ENCODE measurements at places on chromosomes 11 and 22.

DNA sequence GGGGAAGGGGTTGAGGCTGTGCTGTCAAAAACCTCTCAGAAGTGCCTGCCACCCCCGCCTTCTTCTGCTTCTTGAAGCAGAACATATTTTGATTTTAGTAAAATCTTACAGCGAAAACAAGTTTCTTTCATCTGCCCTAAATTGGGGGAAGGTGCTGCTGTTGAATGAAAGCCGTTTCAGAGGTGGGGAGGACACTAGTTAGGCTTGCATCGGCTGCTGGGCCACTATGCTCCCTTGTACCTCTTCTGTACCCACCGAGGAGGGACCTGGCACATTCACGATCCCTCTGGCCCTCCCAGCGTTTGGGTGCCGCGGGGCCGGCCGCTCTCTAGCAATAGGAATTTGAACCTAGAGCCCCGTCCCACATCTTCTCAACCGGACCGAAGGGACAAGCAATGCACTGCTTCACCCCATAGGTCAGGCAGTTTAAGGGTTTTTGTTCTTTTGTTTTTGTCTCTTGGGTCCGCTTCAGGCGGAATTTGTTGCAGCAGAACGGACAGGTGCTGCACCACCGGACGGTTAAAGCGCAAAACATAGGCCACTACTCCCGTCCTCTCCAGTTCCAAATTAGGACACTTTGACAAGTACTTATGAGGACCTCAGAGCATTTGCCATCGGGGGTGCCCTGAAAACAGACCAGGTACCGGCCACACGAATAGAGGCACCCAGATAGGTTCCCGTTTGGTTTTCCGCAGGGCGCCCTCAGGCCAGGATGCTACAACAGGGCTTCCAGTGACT is 5.6 kb downstream of the SLC6A5 start:
- DNase-seq, result no peak

DNA sequence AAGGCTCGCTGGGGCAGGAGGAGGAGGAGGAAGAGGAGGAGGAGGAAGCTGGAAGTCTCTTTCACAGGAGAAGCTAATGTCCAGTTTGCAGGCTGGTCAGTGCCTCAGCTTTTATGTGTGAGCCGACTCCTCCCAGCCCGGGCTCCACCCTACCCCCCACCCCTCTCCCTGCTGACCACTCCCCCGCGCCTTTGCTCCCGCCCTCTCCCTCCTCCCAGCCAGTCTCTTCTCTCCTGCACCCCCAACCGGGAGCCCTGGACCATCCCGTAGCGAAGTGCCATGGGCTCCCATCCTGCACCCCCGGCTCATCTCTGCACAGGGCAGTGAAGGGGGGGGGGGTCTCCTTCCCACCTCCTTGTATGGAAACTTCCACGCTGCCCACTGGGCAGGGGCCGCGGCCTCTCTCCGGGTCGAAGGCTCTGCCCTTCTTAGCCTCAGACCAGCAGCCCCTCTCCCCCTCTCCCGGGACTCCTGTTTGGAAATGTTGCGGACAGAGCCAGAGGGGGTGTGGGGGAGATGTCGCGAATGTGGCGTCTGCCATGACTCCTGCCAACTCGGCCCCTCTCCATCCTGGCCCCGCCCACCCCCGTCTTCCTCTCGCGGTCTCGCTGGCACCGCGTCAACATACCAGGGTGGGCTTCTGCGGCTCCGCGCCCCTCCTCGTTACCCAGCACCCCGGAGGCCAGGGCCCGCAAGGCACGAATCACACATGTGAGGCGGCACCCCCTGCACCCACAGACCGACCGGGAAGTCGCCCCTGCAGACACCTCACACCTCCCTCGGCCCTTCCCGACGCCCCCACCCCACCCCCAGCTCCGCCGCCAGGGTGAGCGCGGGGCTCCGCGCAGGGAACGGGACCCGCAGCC is 1.8 kb downstream of the IGF2 start:
- DNase-seq, result no peak

GRCh38 chr11:121544956-121545355 is 92.2 kb upstream of the SORL1-AS1 start:
- peak; percentile 27 for DNase-seq

- peak; percentile 76 for DNase-seq
These were observed 5.9 kb downstream of the LMNTD2 start for GRCh38 chr11:554428-555226.

- DNase-seq, result no peak
These were observed 9.6 kb downstream of the ACO2 start for GRCh38 chr22:41478473-41478872.

GRCh38 chr22:26417406-26417805 is 11.7 kb upstream of the ASPHD2 start:
- no peak for DNase-seq

GRCh38 chr22:19717691-19718455 is 3.6 kb downstream of the SEPTIN5 start:
- peak; percentile 75 for DNase-seq

- DNase-seq, result no peak
These were observed 1.9 kb upstream of the ANO9 start for GRCh38 chr11:443542-444199.

DNA sequence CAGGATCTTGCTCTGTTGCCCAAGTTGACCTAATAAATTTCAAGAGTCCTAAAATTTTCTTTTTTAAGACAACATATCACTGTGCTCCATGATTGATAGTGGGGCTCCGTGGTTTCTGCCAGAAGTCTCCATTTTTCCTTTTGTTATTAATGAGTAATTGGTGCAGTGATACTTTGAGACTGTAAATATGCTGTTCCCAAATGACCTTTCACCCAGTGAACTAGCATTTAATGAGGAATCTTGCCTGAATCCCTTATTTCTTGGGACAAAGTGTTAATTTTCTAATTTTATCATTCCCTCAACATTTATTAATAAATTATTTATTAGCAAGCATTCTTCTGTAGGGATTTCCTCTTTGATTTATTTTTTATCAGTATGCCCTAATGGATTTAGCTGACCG is 2.3 kb upstream of the DHCR7 start:
- DNase-seq, result no peak

- DNase-seq, result no peak
These were observed 70.2 kb downstream of the NELL1 start for GRCh38 chr11:20739577-20739976.

- DNase-seq, result no peak
These were observed 54.3 kb upstream of the MUC15 start for GRCh38 chr11:26626346-26626745.

DNA sequence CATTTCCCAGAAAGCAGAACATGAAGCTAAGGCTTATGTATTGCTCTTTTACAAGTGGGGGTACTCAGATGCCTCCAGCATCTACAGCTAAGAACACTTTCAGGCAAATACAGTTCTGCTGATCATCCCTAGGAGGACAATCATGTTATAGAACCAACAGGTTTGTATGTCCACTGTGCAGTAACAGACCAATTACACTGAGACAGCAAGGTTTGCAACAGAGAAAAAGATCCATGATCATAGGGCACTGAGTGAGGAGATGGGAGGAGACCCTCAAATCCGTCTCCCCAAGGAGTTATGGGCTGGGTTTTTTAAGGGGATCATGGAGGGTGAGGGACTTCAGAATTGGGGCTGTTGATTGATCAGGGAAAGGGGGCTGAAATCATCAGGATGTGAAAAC is 39.1 kb upstream of the GRK3 start:
- DNase-seq, result no peak

DNA sequence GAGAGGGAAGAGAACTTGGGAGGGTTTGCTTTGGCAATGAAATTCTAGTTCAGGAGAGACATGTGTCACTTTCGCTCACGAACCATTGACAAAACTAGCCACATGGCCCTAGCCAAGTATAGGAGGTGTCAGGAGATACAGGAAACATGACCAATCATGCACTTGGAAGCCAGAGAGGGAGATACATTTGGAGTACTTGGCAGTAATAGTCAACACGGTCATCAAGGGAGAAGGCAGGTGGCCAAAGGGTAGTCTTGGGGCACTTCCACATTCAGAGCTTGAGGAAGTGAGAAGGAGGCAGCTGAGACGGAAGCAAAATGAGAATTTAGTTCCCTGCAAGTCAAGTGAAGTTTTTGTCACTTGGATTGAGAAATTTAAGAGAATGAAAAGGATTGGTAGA is 26.4 kb upstream of the KIRREL3 start:
- no peak for DNase-seq

DNA sequence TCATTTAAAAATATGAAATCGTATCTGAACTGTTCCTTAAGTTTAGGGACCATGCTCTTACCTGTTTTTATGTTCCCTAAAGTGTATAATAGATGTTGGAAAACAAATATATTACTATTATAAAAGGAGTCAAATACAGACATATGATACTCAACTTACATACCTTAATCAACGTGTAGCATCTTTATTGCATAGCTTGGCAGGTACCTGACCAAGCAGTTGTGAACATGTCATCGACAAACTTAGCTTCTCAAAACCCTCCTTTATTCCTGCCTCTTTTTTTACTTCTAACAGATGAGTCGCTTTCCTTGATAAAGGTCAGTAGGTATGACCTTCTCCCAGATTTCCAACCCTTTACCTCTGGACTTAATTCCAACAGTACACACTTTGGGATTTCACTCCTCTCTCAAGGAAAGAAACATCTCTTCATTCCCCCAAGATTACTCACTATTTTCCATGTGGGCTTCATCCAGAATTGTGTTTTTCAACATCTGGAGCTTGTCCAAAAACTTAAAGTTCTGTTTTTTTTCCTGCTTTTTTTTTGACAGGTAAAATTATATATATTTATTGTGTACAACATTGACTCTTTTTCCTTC is 11.9 kb downstream of the HIPK3 start:
- DNase-seq, result no peak

- DNase-seq, result no peak
These were observed 20.7 kb downstream of the DIXDC1 start for GRCh38 chr11:111957663-111958444.

GRCh38 chr11:6253197-6253596 is 6.4 kb upstream of the CCKBR start:
- DNase-seq, result no peak

GRCh38 chr11:64343767-64344559 is 4.0 kb downstream of the CCDC88B start:
- no peak for DNase-seq

DNA sequence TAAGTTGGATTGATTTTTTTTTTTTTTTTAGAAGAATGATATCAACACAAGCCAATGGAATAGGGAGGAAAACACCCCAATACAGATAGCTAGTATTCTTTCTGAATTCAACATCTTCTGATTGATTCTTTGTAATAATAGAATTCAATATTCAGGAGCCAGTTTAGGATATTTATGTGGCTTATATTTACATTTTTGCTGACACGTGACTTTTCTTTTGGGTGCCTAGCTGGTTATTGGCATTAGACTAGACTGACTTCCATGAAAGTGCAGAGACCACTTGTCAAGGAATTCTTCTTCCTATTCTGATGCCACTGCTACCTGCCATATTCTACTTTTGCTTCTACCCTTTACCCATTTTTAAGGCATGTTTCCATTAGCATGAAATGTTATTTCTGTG is 16.4 kb downstream of the TRIM44 start:
- no peak for DNase-seq

GRCh38 chr22:36197065-36197440 is 4.6 kb downstream of the APOL4 start:
- no peak for DNase-seq

GRCh38 chr22:38467904-38468442 is at the start of gene KDELR3:
TSS of gene KDELR3 (plus strand) at chr22:38468096. CDS start at chr22:38468234, 138 bp downstream.
- DNase-seq, result peak; percentile 34

DNA sequence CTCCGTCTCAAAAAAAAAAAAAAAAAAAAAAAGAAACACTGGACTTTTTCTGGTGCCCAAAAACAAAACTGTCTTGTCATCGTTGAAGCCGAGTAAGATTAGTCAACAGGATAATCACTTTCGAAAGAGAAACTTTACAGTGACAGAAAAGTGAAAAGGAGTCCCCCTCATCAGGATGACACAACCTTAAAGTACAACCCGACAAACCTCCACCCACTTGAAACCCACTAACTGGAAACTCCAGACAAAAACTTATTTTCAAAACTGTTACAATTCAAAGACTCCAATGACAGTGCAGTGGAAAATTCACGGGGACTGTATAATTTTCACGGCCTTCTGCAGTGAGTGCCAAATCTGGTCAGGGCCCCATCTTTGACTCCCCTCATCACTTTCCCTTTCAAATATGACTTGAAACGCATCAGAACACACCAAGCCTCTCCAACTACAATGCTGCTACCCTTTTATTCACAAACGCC is 1.3 kb downstream of the DENND5A start:
- no peak for DNase-seq

DNA sequence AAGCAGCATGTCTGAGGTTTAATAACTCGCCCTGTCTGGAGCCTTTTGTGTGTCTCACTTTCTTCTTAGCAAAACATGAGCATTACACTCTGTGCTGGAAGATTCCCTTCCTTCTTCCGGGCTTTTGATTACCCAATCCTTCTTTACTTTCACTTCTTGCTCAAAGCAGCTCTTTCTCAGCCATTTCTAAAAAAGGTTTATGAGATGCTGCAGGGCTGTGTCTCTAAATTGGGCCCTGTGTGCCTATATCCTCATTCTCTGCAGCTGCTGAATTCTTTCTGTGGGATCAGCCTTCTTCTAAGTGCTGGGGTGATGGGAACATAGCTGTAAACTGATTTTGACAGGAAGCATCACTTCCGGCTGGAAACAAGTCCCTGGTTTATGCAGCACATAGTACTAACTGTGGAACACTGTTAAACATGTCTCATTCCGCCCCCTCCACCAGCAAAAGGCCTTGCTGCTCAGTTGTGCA is 71.8 kb downstream of the PIWIL4 start:
- no peak for DNase-seq

GRCh38 chr22:29004647-29005371 is 56.8 kb downstream of the C22orf31 start:
- DNase-seq, result no peak

DNA sequence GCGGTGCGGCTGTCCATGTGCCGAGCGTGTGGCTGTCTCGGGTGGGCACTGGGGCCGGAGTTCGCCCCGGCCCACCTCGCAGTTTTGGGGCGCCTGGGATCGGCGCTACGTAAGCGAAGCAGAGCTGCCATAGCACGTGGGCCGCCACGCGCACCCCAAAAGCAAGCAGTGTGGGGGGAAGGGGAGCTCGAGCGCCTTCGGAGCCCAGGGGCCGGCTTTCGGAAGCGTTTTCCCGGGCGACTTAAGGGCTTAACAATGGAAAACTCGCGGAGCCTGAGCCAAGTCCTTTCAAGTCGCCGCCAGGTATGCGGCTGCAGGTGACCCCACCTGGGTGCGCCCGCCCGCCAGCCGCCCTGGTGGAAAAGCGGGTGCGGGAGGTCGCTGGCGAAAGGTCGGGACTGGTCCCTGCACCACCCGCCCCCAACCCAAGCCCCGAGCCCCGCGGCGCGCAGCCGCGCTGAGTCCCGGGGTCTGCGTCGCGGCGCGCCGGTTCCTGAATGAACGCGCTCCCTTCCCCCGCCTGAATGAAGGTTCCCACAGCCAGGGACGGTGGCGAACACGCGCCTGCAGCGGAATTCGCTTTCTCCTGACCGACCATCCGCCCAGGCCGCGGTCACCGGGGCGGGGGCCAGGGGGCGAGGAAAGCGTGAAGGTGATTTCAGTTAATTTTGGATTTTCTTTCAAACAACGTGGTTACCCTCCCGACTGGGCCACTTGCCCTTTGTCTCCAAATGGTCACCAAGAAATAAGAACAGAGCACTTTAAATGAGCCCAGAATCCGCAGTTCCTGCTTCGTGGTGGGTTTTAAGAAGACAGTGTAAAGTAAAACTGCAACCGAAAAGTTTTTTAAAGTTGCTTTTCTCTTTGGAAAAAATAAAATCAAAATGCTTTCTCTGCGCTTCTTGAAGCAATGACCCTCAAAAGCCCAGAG is 2.8 kb upstream of the CCND1 start:
- no peak for DNase-seq

- DNase-seq, result no peak
These were observed 67.3 kb downstream of the IMMP1L start for GRCh38 chr11:31442086-31442485.

- DNase-seq, result no peak
These were observed 90.9 kb downstream of the MICAL2 start for GRCh38 chr11:12200991-12201985.

GRCh38 chr11:122721201-122721963 is 65.9 kb downstream of the UBASH3B start:
- no peak for DNase-seq

Measured in activated gamma-delta T cell treated with Interleukin-2 at 50 U/mL for 16 hours (primary cell).